ENCODE measurements at places on chromosomes 13 and 19. TPM values are rescaled to one million over a fixed set of nuclear protein-coding genes. Genes with fewer than 3 reads are reported as not detected.
A peak's percentile ranks its signal among the peaks of the same experiment; 100 is the strongest.

GRCh38 chr13:64617231-64617630 lies 2612.9 kb downstream of the PCDH9 start:
- no peaks in the 10 kb centered on the region for H3K4me1 ChIP-seq
- H3K4me3 ChIP-seq = no peak overlapping the region
- H3K36me3 ChIP-seq = no peaks in the 10 kb centered on the region
- H3K27me3 ChIP-seq = no peaks in the 10 kb centered on the region
- H3K27ac ChIP-seq = no peak overlapping the region
- ATAC-seq = no peak

- H3K4me1 ChIP-seq = peaks cover 18% of the 10 kb centered on the region
- peak; percentile 30 for ATAC-seq
- H3K4me3 ChIP-seq = peak overlapping the region; percentile 92
- H3K36me3 ChIP-seq = no peaks in the 10 kb centered on the region
- peak overlapping the region; percentile 98 for H3K27ac ChIP-seq
- H3K27me3 ChIP-seq = no peaks in the 10 kb centered on the region
These were observed 632 bp upstream of the MTIF3 start for GRCh38 chr13:27450921-27451471.

- H3K27ac ChIP-seq = peak overlapping the region; percentile 89
- H3K36me3 ChIP-seq = no peaks in the 10 kb centered on the region
- H3K4me3 ChIP-seq = no peak overlapping the region
- peaks cover 9% of the 10 kb centered on the region for H3K4me1 ChIP-seq
These were observed 40.5 kb upstream of the GAS6 start for GRCh38 chr13:113904411-113904810.

DNA sequence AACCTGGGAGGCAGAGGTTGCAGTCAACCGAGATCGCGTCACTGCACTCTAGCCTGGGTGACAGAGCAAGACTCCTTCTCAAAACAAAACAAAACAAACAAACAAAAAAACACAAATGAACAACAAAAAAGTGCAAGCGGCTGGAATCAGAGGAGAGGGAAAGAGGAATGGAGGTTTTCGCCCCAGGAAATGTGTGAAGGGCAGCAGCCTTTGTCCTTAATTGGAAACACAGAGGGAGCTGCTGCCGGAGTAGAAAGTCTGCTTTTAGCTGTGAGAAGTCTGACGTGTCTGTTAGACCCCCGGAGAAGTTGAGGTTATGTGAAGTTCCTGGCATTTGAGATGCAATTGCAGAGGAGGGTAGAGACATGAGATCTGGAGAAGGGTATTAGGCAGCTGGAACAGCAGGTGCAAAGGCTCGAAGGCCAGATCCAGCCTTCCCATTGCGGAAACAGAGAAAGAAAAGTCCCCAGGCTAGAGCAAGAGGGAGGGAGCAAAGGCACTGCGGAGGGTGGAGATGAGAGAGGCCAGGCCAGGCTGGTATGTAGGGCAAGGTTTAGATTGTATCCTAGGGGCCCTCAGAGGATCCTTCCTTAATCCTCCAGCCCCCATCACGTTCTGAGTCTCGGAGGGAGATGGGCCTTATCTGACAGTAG lies 473 bp downstream of the TMIGD2 start:
- H3K36me3 ChIP-seq = no peaks in the 10 kb centered on the region
- H3K4me3 ChIP-seq = no peak overlapping the region
- no peak overlapping the region for H3K27ac ChIP-seq
- ATAC-seq = no peak

DNA sequence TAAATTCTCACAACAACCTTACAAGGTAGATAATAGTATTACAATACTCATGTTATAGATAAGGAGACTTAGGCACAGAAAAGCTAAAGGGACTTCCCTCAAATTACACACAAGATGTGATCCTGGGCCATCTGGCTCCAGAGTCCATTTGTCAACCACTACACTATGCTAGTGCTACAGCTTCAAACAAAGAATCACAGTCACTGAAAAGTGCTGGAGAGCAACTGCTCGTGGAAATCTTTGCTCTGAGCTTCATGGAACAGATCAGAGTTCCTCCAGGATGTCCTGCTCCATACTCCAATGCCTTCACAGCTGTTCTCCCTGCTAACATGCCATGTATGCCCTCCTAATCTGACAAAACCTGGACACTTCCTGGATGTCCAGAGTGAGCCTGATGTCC lies 271.2 kb downstream of the ENOX1 start:
- no peak overlapping the region for H3K4me3 ChIP-seq
- no peak for ATAC-seq
- H3K27ac ChIP-seq = peak overlapping the region; percentile 78
- H3K4me1 ChIP-seq = peaks cover 68% of the 10 kb centered on the region
- H3K27me3 ChIP-seq = no peaks in the 10 kb centered on the region

DNA sequence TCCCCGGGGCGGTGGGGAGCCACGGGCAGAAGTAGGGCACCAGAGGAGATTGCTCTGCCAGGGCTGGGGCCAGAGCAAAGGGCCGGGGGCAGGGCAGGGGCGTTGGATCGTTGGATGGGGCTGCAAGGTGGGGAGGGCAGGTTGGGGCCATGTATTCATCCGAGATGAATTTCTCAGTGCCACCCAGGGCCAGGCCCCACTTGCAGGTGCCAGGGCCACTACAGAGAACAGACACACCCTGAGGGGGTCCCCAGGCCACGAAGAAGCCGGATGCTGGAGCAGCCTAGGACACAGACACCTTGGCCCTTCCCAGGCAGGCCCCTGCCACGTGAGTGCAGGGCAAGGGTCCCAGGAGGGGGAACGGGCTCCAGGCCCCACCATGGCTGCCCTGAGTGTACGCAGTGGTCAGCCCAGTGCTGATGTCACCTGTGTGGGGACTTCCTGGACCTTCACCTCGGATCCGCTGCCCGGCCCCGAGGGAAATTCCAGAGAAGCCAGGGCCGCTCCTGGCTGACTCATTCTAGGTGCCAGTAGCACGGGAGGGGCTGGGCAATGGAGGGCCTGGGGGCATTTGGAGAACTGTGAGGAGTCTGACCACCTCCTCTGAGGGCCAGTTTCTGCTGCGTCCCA lies 9.6 kb upstream of the SBNO2 start:
- H3K4me1 ChIP-seq = peaks cover 7% of the 10 kb centered on the region
- H3K4me3 ChIP-seq = no peak overlapping the region
- no peaks in the 10 kb centered on the region for H3K36me3 ChIP-seq

DNA sequence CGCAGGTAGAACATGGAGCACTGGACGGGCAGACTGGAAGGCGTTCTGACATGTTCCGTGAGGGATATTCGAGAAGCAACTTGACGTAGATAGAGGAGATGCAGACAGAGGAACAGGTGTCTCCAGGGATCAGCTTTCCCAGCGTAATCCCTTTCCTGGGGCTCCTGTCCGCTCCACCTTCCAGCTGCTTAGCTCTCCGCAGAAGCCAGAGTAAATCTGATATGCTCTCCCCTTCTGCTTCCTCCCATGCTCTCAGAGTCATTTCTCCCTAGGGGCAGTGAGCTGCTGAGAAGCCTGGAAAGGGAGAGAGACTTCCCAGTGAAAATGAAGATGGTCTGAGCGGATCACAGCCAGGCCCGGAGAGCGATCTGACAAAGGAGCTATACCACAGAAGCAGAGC lies 23.0 kb upstream of the OLFM4 start:
- H3K27me3 ChIP-seq = no peaks in the 10 kb centered on the region
- H3K27ac ChIP-seq = no peak overlapping the region
- H3K36me3 ChIP-seq = no peaks in the 10 kb centered on the region
- ATAC-seq = no peak
- no peaks in the 10 kb centered on the region for H3K4me1 ChIP-seq
- H3K4me3 ChIP-seq = no peak overlapping the region

DNA sequence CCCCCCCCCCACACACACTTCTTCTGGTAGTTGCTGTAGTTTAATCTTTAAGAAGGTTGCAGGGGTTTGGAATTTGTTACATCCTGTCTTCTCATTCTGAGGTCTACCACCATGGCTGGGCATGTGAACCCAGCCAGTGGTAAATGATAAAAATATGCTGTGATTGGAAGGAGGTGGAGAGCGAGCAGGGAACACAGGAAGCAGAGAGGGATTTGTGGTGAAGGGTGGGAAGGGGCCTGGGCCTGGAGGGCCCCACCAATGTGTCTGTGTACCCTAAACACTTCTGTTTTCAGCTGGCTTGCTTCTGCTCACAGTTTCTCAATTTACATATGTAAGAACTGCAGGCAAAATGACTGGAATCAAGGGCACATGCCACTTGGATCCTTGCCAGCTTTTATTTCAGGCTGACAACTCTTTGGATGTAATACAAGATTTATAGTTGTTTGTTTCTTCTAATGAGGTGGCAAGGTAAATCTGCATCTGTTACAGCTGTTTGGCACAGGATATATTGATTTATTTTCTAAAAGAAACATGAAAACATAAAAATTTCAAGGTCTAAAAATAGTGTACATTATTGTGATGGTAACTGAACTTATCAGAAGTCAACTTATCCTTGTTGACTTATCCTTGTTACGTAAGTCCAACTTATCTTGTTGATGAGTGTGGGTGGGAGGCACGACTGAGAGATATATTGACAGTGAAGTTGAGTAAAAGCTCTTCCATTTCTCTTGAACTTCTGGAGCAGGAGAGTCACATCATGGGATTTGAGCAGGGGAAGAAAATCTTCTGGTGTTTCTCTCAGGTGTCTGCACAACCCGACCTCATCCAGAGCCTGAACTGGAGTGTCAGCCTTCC lies 313.2 kb downstream of the SHISA2 start:
- H3K36me3 ChIP-seq = no peaks in the 10 kb centered on the region
- ATAC-seq = no peak
- H3K4me1 ChIP-seq = no peaks in the 10 kb centered on the region
- H3K27me3 ChIP-seq = no peaks in the 10 kb centered on the region
- H3K27ac ChIP-seq = no peak overlapping the region

GRCh38 chr19:6216236-6216995 lies 63.4 kb downstream of the MLLT1 start:
- ATAC-seq = no peak
- peak overlapping the region; percentile 57 for H3K27ac ChIP-seq
- peaks cover 67% of the 10 kb centered on the region for H3K36me3 ChIP-seq
- H3K27me3 ChIP-seq = no peaks in the 10 kb centered on the region
- H3K4me3 ChIP-seq = no peak overlapping the region

DNA sequence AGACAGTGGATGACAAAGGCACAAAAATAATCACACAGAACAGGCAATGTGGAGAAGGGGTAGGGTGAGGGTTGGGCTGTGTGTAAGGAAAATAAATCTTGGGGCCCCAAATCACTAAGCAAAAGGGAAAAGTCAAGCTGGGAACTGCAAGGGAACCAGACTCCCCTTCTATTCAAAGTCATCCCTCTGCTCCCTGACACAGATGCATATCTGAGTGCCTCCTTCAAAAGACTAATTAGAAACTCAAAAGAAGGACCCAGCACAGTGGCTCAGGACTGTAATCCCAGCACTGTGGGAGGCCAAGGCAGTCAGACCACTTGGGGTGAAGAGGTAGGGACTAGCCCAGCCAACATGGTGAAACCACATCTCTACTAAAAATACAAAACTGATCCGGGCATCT lies 18.3 kb downstream of the ZNF611 start:
- H3K36me3 ChIP-seq = peaks cover 78% of the 10 kb centered on the region
- no peaks in the 10 kb centered on the region for H3K27me3 ChIP-seq
- H3K4me3 ChIP-seq = no peak overlapping the region
- no peak for ATAC-seq
- no peaks in the 10 kb centered on the region for H3K4me1 ChIP-seq
- no peak overlapping the region for H3K27ac ChIP-seq

- H3K4me3 ChIP-seq = no peak overlapping the region
- no peak overlapping the region for H3K27ac ChIP-seq
- H3K27me3 ChIP-seq = no peaks in the 10 kb centered on the region
- no peaks in the 10 kb centered on the region for H3K4me1 ChIP-seq
- ATAC-seq = no peak
- H3K36me3 ChIP-seq = no peaks in the 10 kb centered on the region
These were observed 1775.1 kb upstream of the PCDH20 start for GRCh38 chr13:63190742-63191141.

DNA sequence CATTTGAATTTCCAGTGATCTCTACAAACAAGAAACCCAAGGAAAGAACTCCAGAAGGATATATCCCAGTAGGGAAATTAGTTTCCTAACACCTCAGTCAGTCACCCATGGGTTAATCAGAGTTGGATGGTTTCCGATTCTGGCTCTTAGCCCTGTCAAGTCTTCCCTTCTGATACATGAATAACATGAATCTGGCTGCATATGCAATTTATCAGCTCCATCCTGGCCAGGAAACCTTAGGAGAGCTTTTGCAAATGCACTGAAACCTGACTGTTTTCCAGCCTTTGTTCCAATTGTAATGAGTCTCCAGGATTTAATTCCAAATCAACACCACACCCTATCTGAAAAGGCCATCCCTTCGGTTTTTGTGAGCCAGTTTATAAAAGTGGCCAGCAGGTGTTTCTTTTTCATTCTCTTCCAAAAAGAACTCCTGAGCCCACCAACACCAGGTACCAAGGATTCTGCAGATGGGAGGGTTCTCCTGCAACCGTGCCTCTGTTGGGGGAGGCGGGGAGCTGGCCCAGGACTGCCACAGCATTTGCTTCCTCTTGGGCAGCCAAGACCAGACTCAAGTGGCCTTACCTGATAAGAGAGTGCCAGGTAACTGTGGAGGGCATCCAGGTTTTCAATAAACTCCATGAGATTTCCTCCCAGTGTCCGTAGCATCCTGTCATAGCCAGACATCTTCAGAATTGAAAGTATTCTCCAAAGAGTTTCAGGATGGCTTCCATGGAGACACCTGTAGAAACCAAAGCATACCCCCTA lies 77.5 kb downstream of the C13orf42 start:
- ATAC-seq = no peak
- H3K27ac ChIP-seq = no peak overlapping the region
- no peaks in the 10 kb centered on the region for H3K36me3 ChIP-seq

GRCh38 chr19:29677001-29677817 lies 11.9 kb downstream of the PLEKHF1 start:
- peaks cover 97% of the 10 kb centered on the region for H3K4me1 ChIP-seq
- no peak for ATAC-seq
- H3K36me3 ChIP-seq = no peaks in the 10 kb centered on the region
- H3K4me3 ChIP-seq = no peak overlapping the region

The NPAS1 gene
- 0.85 TPM for total RNA-seq

The PNMA8B gene
- 1.9 TPM for total RNA-seq

The SOX21 gene
- 0.47 TPM for total RNA-seq

The TGFBR3L gene
- total RNA-seq = 2.8 TPM

The ZNF490 gene
- 5.1 TPM for total RNA-seq

The DIRAS1 gene
- total RNA-seq = 4.7 TPM

The GGN gene
- total RNA-seq = not detected

The GRAMD1A gene
- total RNA-seq = 35.9 TPM

The MARCHF2 gene
- 262 TPM for total RNA-seq

The LAIR1 gene
- 22.5 TPM for total RNA-seq

The ADAMTS10 gene
- total RNA-seq = 45.3 TPM

All from gastroesophageal sphincter (tissue), 4 donors.